T-helper 2 cell (primary cell): ENCODE measurements at places on chromosomes 6 and 20.

DNA sequence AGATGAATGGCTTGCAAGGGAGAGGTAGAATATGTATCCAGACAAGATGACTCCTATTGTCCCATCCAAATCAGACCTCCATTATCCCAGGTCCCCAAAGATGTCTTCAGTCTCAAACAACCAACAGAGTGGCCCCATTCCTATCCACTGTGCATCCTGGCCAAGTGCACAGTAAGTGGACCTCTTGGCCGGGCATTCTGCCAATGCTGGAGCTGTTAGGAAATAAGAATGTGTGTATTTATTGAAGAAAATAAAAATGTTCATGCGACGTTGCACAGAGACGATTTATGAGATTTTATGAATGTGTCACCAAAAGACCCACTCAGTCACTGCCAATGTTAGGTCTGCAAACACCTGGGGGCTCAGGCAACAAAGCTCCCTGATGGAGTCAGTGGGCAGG is 196.0 kb downstream of the MAFB start:
- no peak for DNase-seq

DNA sequence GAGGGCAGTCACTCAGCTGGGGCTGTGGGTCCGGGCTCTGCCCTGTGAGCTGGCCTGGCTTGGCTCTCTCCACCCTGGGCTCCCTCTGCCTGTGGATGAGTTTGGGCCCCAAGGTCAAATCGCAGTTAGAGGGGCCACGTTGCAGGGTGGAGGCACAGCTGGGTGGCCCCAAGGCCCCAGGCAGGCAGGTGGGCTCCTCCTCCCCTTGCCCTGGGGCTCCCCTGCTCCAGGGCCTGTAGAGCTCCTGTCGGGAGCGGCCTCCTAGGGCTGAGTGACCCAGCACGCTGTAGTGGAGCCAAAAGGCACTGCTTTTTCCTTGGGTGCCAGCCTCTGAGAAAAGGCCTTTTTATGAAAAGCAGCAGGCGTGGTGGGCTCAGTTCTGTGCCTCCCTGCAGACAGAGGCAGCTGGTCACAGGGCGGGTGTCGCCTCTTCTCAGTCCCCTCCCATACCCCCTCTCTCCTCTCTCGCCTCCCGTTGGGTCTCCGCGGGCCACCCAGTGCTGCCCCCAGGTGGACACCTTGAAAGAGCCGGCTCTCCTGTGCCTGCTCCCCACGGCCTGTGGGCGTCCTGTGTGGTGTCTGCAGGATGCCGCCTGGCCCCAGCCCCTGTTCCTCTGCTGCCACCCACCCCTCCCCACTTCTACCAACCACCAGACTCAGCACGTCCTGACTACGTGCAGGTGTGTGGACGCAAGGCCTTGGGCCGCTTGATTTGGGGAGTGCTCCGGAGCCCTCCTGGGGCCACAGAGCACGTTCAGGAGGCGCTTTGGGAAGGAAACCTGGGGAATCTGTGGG is 13.2 kb downstream of the SS18L1 start:
- DNase-seq, result peak; percentile 45

GRCh38 chr6:151078655-151079054 is 161.1 kb upstream of the AKAP12 start:
- no peak for DNase-seq

- no peak for DNase-seq
Measured at GRCh38 chr20:20435453-20435852, 67.5 kb downstream of the INSM1 start.

- DNase-seq, result peak; percentile 30
Measured at GRCh38 chr6:24935366-24936152, at the start of gene RIPOR2. TSS of gene RIPOR2 (minus strand) at chr6:24935960. CDS start at chr6:24935898, 62 bp downstream.

GRCh38 chr6:97262676-97263075 is 20.3 kb downstream of the MMS22L start:
- no peak for DNase-seq

GRCh38 chr20:61278296-61278695 is 26.2 kb downstream of the CDH4 start:
- DNase-seq, result no peak

GRCh38 chr20:57076152-57076652 is 190.2 kb downstream of the BMP7 start:
- DNase-seq, result no peak

GRCh38 chr20:37238935-37239451 is 22.6 kb downstream of the GHRH start:
- DNase-seq, result no peak

DNA sequence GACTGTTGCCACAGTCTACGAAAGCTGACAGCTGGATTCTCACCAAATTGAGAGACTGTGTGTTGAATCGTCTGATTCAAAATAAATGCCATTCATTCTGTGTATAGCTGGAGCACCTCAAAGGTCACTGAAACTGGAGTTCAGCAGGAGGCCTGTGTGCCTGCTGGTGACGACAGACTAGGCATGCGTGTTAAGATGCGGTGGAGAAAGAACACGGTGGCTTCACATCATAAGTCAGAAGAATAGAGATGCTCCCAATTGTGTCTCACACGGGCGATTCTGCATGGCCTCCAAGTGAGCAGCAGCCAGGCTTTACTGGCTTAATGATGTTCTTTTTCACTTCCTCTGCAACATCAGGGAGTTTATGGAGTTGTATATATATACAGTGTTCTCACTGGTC is 32.3 kb downstream of the SNHG17 start:
- DNase-seq, result no peak

GRCh38 chr20:49231471-49231870 is 12.3 kb downstream of the DDX27 start:
- no peak for DNase-seq

DNA sequence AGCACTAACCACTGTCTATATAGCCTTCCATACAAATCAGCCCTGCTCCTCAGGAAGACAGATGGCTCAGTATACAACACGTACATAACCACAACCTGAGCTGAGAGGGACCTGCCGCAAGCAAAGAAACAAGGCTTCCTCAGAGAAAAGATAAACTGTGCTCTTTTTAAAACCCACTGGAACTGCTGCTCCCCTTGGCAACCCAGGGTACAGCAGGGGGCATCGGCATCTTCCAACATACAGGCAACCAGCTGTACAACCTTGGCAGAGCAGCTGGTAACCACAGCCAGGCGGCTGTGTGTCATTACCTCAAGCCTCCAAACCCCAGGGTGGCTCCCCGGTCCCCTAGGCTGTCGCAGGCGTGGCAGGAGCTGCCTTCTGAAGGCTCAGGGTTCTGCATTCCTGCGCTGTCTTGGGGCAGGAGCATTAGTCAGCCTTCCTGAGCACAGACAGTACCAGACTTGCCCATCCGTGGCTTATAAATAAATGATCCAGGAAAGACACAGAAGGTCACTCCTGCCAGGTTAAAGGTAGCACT is 249.5 kb downstream of the ADGRG6 start:
- peak; percentile 5 for DNase-seq

- no peak for DNase-seq
Measured at GRCh38 chr6:44011350-44011920, 115.8 kb downstream of the MRPL14 start.

GRCh38 chr6:30761791-30762429 is 17.6 kb upstream of the IER3 start:
- no peak for DNase-seq

DNA sequence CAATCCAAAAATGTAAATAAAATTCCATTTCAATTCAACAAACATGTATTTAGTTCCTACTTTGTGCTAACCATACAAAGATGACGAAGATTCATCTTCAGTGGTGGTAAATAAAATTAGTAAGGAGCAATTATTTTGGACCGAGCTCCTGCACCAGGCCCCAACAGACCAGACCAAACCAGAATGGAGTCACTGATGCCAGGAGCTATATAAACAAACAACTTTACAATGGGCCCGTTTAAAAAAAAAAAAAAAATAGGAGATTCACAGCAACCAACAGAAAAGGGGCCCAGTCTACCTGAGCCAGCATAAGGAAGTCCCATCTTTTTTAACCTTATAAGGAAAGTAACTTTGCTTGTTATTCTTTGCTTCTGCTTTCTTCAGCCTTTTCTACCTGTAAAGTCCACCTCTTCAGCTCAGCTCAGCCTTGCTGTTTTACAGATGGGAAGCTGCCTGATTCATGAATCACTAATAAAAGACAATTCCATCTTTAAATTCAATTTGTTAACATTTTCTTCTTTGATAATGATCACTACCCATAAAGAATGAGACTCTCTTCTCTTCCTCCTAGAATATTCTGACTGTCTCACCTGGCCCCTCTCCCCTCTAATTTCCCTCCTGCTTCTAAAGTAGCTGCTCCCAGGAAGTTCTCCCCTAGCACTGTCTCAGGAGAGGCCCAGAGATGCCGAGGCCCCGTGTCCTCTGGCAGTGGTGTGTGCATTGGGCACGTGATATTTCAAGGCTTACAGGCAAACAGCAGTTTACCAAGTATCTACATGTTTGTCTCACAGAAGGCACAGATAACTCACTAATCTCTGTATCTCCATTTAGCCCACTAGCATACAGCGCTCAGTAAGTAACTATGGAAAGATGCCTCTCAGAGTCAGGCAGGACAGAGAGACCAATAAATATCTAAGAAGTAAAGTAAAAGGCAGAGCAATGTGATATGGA is 8.4 kb downstream of the MBOAT1 start:
- DNase-seq, result no peak

DNA sequence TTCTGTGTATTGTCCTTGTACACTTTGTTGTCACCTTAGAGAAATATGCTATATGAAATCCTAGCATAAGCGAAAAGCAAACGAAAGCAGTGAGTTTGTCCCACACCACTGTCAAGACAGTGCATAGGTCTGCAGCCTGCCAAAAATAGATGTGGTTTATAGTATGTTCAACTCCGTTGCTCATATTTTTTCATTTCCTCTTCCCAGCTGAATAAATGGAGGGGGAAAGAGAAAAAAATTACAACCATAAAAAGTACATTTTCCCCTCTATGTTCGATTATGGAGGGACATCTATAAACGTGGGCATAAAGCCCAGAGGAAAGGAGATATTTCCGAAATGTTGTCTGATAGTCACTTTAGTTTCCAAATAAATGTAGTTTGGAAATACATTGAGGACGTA is 25.8 kb downstream of the PRL start:
- no peak for DNase-seq

- no peak for DNase-seq
Measured at GRCh38 chr6:39945626-39946025, 11.4 kb upstream of the MOCS1 start.

- DNase-seq, result no peak
Measured at GRCh38 chr6:56668158-56668557, 25.5 kb upstream of the DST start.

- no peak for DNase-seq
Measured at GRCh38 chr20:50121858-50122271, 8.9 kb upstream of the UBE2V1 start.

- no peak for DNase-seq
Measured at GRCh38 chr6:116528133-116528532, 16.7 kb downstream of the CALHM5 start.

DNA sequence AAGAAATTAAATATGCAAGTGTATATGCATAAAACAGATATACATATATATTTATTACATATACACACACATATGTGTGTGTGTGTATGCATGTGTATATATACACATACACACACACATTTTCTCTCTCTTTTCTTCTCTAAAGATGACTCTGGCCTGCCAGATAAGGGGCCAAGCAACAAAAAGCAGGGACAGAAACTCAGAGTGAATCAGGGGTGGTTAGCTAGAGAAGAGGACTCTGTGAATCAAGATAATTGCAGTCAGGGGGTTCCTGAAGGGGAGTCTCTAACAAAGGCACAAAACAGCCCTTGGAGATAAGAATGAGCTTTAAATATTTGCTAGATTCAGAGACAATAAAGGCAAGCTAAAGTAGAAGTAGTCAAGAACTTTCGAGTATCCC is 650.5 kb downstream of the UTRN start:
- no peak for DNase-seq

GRCh38 chr6:15412767-15413166 is 166.9 kb downstream of the JARID2 start:
- DNase-seq, result no peak
